ENCODE measurements at places on chromosomes 6 and 20.

DNA sequence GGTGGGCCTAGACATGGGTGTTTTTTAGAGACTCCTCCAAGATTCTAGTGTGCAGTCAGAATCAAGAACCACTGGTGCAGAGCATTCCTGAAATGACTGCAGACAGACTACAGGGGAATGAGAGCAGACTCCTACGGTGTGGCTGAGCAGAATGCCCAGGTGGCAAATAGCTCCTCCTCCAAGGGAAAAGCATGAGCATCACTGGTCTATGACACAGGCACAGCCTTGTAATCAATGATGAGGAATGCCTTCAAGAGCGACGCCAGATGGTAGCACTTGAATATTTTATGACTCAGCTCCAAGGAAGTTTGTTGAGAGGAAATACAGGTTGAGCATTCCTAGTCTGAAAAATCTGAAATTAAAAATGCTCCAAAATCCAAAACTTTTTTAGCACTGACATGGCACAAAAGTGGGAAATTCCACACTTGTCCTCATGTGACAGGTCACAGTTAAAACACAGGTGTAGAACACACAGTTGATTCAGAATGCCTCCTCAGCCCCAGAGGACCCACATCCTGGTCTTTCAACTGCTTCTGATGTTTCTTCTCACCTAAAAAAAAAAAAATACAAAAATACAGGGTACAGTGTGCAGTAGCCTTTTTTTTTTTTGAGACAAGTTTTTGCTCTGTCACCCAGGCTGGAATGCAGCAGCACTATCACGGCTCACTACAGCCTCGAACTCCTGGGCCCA, 10.6 kb upstream of the FAM8A1 start:
- DNase-seq, result no peak

- peak; percentile 39 for DNase-seq
Measured at GRCh38 chr6:96626759-96627364, 63.9 kb downstream of the FHL5 start.

DNA sequence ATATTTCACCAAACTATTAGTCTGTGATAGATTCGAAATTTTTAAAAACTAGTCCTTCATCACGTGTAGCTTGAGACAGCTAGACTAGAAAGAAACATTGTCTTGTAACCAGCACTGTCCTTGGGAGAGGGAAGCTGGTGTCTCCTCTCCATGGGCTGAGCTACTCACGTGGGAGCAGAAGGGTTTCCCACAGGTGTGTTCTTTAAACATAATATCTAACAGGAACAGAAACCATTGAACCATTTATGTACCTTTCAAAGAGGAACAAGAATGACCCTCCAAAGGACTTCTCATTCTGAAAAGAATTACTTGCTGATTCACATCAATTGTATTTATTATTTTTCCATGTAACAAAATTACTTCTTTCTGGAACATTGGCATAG, 72.4 kb upstream of the SYNJ2 start:
- no peak for DNase-seq

- no peak for DNase-seq
Measured at GRCh38 chr20:20930500-20930899, 175.7 kb downstream of the LINC00237 start.

All from NCI-H2081 (cell line).